ENCODE measurements at places on chromosomes 6 and 20.
A peak's percentile ranks its signal among the peaks of the same experiment; 100 is the strongest.

DNA sequence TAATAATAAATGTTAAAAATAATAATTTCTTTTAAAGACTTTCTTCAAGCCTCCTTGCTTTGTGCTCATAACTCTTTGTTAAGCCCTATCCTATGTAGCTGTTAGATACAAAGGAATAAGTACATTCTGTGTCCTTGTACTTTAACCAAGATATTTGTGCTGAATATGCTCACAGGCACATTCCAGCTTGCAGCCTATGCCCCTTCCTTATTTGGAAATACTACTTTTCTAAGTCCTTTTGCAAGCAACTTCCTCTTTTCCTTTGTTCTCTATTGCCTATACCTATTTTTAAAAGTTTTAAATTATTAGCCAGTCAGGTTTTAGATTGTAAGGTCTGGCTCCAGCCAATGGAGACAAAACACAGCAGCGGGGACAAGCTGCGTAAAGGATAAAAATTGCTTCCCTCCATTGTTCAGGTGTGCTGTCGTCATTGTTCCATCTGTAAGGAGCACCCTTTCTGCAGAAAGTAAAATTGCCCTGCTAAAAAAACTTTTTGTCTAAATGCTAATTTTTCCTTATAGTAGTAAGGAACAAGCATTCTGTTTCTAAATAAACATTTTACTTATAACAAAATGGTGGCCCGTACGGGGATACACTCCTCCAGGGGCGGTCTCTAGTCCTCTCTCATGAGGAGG lies 80.2 kb downstream of the SYTL3 start:
- DNase-seq = no peak

GRCh38 chr6:41464481-41464880 lies 81.7 kb upstream of the FOXP4 start:
- peak; percentile 79 for DNase-seq

DNA sequence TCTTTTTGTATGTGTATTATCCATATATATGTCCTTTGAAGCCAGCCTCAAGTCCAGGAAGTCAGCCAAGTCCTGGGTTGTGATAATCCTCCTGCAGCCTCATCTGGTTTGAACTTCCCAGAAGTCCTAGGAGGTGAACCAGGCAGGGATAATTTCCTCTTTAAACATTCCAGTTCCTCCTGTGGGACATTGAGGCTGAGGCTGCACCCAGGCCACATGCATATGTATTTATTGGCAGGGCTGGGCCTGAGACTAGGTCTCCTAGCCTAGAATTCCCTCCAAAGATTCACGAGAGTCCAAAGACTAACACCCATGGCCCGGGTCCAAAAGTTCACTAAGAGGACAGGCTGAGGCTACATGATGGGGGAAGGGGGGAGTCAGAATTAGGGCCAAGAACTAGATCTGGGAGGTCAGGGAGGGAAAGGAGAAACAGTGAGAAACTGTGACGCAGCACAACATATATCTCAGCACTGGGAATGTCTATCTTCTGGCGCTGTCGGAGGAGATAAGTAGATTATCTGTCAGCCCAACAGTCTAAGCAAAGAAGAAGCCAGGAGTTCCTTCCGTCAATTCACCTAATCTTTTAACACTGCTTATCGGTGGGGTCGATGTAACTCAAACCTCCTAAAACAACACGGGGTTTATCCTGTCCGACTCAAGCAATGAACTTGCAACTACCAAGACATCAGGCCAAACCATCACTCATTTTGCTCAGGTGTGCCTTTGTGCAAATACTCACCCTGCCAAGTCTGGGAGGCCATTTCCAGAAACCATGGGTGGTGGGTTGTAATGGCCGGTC lies 43.3 kb downstream of the SNX5 start:
- peak; percentile 83 for DNase-seq

DNA sequence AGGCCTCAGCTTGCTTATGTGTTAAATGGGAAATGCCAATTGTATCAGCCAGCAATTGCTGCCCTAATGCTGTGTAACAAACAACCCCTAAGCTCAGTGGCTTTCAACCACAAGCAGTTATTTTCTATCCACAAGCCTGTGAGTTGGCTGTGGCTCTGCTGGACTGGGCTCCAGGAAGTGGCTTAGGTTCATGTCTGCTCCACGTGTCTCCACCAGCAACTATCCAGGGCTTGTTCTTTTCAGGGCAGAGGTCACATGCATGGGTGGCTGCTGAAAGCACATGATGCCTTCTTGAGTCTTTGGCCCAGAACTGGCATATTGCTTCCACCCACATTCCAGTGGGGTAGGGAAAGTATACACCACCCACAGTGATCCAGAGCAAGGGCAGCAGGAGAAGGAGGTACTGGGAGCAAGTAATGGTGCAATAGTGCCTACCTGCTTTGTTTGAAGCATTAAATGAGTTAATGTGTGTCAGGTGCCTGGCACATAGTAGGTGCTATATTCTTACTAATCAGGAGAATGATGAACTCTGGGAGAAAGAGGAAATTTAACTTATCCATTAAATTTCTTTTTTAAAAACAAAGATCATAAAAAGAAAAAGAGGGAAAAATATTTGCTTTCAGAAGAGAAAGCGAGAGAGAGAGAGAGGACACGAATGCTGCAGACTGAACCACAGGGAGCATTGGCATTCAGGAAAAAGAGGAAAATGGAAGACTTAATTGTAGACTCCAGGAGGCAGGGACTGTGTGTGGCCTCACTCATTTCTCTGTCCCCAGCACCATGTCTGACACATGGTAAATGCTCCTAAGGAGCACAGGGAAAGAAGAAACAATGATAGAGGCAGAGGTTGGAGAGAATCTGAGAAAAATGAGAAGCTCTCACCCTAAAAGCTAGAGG lies 25.2 kb upstream of the RNF24 start:
- DNase-seq = no peak

- DNase-seq = no peak
These were observed 70.4 kb downstream of the AKAP7 start for GRCh38 chr6:131205481-131206244.

- DNase-seq = peak; percentile 40
These were observed 127.3 kb upstream of the MTHFD1L start for GRCh38 chr6:150738092-150738629.

DNA sequence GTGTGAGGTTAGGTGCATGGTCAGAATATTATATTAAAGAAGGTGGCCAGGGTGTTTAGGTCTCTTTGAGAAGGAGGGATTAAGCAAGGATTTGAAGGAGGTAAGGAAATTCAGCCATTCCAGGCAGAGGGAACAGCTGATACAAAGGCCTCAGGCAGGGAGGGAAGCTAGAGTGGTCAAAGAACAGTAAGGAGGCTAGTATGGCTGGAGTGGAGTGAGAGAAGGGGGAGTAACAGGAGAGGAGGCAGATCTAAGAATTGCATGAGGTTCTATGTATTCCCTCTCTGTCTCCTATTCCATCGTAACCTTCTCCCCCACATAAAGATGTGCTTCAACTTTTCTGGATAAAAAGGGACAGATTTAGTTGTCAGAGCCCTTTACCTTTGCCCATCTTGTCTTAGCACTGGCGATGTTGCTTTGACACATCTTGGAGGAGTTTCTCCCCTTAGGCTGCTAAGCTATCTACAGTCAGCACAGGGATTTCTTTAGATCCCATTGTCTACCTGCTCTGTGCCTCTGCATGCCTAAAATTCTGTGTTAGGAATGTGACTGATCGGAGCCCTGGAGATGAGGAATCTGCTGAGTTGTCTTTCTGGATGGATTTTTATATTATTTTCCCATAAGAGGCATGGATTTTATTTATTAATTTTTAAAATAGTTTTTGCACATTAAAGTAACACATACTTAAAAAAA lies 59.9 kb downstream of the KLHL31 start:
- DNase-seq = no peak

DNA sequence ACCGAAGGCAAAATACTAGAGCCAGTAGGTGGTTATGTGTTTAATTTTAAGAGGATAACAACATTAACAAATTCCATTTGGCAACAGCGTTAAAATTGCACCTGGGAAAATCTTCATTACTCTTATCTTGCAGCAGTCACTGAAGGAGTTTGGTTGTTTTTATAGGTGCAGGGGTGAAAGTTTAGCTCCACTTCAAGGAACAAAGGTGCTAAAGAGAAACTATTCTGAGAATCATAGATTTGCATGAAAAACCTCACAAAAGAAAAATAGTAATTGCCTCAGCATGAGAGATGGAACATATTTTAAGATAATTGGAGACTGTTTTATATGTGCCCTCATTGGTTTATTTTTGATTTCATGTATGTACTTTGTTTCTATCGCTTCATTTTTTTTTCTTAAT lies 444.4 kb downstream of the UTRN start:
- DNase-seq = no peak

- DNase-seq = no peak
These were observed 512.6 kb downstream of the LMBRD1 start for GRCh38 chr6:69284176-69284730.

DNA sequence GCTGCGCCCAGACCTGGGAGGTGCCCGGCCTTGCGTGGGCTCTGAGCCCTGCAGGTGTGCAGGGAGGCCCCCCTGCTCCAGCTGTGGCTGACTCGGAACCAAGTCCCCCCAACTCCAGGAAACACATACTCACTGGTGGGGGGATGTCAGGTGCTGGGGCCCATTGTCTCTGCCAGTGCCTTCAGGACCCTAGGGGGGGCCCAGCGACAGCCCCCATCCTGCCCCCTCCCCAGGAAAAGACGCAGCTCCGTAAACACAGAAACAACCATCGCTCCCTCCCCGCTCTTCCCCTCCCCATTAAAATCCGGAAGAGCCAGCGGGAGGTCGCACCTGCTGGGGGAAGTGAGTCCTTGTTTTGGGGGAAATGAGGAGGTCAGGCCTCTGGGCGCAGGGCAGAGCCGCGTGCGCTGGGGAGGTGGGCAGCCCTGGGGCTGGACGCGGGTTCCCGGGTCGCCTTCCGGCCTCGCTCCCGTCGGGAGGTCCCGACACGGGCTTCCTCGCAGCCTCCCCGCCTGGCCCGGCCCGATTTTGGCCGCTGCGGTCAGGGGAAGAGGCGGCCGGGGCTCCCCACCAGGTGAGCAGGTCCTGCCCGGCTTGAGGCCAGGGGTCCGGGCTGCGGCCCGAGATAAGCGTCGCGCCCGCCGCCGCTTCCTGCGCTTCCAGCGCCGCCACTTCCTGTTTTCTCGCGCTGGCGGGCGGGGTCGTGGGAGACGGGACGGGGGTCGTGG lies 6.2 kb downstream of the C20orf204 start:
- no peak for DNase-seq

GRCh38 chr6:153511896-153512496 lies 380.9 kb upstream of the RGS17 start:
- DNase-seq = peak; percentile 29

DNA sequence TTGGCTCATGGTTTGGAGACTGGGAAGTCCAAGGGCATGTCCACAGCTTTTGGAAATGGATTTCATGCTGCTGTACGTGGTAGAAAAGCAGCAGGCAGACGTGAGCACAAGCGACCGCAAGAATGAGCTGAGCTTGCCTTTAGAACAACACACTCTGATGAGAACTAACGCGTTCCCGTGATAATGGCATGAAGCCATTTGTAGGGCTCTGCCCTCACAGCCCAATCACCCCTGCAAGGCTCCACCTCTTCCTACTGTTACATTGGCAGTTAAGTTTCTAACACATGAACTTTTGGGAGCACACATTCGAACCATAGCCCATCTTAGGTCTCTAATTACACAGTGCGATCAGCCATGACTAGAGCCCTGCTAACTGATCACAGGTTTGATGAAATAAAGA lies 107.5 kb upstream of the TMEM170B start:
- DNase-seq = no peak

- DNase-seq = no peak
These were observed 149.5 kb upstream of the BMP5 start for GRCh38 chr6:56024931-56025330.

GRCh38 chr6:18360188-18360587 lies 27.0 kb upstream of the RNF144B start:
- DNase-seq = no peak

DNA sequence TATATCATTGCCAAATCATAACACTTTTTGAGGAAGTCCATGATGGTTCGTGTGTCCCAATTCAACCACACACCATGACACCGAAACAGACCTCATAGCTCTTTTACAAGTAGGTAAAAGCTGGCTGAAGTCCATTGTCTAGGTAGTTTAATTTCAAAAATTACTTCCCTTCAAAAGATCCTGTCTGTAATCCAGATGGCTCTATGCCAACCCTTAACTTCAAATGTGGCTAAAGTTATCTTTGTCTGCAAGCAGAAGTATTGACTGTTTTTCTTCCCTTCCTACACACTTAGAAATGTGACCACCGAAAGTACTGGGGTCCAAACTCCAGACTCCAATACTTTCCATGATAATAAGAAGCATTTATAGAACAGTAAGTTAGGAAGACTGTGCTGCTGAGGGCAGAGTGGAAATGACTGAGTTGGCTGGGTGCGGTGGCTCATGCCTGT lies 8.3 kb upstream of the TIAM2 start:
- DNase-seq = no peak

DNA sequence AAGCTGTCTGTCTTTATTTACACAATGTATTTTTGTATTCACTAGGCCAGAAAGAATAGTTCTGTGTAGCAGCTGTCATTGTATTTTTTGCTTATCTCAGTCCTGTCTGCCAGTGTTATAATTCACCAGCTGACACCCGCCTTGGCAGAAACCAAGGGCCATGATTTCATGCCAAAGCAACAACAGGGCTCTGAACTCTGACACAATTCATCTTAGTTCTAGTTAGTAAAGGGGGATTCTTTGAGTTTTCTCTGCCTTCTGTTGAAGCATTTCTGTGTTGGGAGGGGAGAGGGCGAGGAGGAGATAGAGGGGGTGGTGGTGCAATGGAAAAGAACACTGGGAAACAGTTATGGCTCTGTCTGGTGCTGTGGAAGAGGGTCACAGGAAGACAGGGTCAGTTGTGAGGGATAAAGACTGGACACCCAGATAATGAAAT lies 684.6 kb upstream of the MARCKS start:
- no peak for DNase-seq

DNA sequence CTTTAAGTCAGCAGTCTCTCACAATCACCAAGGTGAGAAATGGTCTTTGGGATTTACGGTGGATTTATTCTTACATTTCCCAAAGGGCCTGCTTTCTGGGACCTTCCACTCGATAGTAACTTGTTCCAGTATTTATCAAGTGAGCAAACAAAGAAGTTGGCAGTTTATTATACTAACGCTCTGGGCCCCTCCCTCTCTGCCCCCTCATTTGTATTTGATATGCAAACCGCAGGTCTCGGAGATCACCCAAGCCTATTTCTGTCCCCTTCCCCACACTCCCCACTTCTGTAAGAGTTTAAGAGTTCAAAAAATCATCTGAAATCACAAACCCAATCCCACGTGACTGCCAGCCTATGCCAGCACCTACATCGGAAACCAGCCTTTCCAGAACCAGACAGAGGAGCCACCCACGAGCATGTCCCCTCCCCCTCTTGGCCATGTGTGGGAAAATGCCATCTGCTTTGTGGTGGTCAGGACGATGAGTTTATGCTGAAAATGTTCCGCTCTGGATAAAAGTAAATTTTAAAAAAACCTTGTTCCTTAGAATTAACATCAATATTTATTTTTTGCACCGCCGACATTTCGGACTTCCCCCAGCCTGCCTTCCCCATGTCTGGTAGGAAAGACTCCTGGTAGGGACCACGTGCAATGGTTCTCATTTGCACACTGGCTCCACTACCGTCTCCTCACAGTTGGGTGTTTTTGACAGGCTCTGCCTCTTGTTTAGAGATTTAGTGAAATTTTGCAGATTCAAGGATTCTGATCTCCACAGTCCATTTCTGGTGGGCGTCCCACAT lies 281.0 kb downstream of the TFAP2C start:
- no peak for DNase-seq

GRCh38 chr6:108921547-108922361 lies 73.5 kb downstream of the ARMC2 start:
- DNase-seq = peak; percentile 85
